Mucosa of descending colon (tissue), 3 donors: ENCODE measurements at places on chromosomes 7 and 10.

- no peak for DNase-seq
Measured at GRCh38 chr7:98949336-98950044, 71.2 kb downstream of the TRRAP start.

GRCh38 chr7:152677808-152678670, 2.1 kb upstream of the XRCC2 start:
- DNase-seq: no peak

GRCh38 chr10:26579256-26580063, 118.0 kb upstream of the PDSS1 start:
- DNase-seq: no peak

- peak; percentile 88 for DNase-seq
Measured at GRCh38 chr10:12720217-12720981, 281.1 kb downstream of the CCDC3 start.

GRCh38 chr7:51374936-51375335, 58.3 kb upstream of the COBL start:
- DNase-seq: no peak

GRCh38 chr7:153247926-153248325, 488.4 kb downstream of the ACTR3B start:
- no peak for DNase-seq

DNA sequence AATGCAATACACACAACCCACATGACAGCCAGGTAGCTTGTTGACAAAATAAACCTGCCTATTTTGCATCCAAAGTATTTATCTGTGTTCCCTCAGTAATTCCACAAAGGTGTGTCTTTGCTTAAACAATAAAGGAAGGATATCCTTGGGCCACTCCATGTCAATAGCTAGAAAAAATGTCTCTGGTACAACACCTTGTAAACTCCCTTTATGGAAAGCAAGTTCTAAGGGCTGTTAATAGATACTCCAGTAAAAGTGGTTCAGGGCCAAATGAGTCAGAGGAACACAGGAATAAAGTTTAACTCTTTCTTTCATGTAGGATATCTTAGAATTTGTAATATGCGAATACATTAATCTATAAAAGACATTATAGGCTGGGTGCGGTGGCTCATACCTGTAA, 96.9 kb upstream of the LRRTM3 start:
- DNase-seq: no peak

DNA sequence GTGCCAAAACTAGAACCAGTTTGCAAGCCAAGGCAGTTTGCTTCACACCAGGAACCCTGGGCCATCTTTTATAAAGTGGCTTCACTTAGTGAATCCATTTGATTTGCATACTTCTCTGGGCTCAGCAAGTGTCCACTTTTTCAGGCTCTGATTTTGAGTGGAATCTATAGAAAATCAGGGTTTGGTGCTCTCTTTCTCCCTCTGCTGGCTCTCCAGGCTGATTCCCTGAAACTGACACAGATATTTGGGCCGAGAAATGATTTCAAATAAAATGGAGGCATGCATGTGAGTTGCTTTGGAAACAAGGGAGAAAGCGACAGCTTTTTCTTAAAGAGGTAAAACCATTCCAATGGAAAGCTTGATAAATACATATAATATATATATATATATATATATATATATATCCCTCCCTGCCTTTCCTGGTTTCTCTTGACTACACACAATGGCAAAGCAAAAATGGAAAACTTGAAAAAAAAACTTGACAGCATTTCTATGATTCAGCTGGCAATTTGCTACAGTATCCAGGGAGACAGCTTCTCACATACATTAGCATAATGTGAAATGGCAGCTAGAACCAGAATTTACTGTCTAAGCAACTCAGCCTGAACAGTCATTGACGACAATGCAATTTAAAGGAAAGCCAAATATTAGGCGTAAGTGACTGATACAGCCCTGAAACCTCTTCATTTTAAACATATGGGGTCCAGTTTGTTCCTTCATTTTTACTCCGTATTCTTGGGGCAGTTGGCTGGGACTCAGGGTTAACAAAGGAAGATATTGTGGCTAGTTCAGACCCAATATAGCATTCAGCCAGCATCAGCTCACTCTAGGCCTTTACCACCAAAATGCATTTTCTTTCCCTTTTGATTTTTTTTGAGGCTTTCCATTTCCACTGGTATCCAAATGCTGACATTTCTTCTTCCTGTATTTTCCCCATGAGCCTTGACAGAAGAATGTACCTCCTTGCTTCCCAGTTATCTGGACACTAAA, 188.5 kb downstream of the TMEM178B start:
- no peak for DNase-seq

DNA sequence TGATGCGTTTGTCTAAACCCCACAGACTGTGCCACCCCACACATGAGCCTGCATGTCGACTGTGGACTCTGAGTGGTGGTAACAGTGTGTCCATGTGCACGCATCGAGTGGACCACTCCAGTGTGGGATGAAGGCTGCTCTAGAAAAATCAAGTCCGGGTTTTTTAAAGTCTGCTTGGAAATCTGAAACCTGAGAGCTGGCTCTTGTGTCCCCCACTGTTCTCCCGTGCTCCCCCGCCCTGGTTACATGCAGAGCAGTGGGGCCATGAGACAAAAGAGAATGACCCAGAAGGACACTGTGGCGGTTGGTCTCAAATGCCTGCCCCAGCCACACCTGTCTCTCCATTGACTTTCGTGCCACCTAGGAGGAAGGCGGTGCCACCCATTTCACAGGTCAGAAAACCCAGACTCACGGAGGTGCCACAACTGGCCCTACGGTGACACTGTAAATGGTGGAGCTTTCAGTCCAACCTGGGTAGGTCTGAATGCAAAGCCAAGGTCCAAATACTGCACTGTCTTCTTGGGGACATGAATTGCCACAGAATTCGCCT, 27.3 kb upstream of the PWWP2B start:
- peak; percentile 13 for DNase-seq

DNA sequence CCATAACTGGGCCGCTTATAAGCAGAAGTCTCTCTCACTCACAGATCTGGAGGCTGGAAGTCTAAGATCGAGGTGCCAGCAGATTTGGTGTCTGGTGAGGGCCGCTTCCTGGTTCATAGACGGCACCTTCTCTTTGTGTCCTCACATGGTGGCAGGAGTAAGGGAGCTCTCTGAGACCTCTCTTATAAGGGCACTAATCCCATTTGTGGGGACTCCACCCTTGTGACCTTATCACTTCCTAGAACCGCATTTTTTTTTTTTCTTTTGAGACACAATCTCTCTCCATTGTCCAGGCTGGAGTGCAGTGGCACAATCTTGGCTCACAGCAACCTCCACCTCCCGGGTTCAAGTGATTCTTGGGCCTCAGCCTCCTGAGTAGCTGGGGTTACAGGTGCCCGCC, 8.1 kb downstream of the FBH1 start:
- DNase-seq: no peak

GRCh38 chr10:48745662-48746245, 61.1 kb downstream of the WDFY4 start:
- DNase-seq: no peak
